ENCODE measurements at places on chromosomes 12 and 14.

GRCh38 chr12:62606654-62607053 lies 140.0 kb downstream of the MON2 start:
- no peak for DNase-seq

- DNase-seq = no peak
Measured at GRCh38 chr14:23252420-23253333, 14.9 kb downstream of the RNF212B start.

GRCh38 chr12:119005085-119005484 lies 23.7 kb downstream of the SRRM4 start:
- no peak for DNase-seq

DNA sequence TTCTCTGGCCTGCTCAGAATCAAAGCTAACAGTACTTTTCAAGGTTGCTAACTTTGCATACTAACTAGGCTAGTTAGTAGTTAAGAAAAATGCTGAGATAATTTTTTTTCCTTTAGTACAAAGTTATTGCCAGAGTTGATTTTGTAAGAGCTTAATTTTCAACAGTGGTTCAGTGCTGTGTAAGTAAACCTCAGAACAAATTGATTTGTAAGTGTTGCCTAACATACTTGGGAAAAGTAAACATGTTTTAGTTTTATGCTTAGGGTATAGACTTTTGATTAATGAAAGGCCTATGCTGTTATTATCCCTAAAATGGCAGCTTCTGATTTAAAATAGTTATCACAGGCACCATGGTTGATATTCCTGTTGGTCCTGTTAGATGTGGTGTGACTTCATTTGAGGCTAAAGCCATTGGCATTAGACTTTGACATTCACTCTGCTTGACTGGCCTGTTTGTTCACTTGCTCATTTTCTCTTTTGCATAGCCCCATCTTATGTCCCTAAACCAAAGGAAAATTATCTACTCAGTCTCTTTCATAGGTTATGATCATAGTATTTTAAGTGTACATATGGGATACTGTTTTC lies 5.2 kb downstream of the CMAS start:
- DNase-seq = no peak
